ENCODE measurements at places on chromosomes 4 and X. TPM values are rescaled to one million over a fixed set of nuclear protein-coding genes. Genes with fewer than 3 reads are reported as not detected.

Gene POLN
- 1.5 TPM for total RNA-seq

Gene SNCA
- total RNA-seq = 5.6 TPM

Gene STK32B
- total RNA-seq = 2.6 TPM

Gene FAM47E
- 7.0 TPM for total RNA-seq

Gene CABS1
- 0.09 TPM for total RNA-seq

Gene ADGRG4
- not detected for total RNA-seq

Gene PABPC1L2A
- total RNA-seq = not detected

Gene GATA1
- not detected for total RNA-seq

Gene DGKK
- total RNA-seq = 0.19 TPM

Gene TRIM75
- total RNA-seq = not detected

DNA sequence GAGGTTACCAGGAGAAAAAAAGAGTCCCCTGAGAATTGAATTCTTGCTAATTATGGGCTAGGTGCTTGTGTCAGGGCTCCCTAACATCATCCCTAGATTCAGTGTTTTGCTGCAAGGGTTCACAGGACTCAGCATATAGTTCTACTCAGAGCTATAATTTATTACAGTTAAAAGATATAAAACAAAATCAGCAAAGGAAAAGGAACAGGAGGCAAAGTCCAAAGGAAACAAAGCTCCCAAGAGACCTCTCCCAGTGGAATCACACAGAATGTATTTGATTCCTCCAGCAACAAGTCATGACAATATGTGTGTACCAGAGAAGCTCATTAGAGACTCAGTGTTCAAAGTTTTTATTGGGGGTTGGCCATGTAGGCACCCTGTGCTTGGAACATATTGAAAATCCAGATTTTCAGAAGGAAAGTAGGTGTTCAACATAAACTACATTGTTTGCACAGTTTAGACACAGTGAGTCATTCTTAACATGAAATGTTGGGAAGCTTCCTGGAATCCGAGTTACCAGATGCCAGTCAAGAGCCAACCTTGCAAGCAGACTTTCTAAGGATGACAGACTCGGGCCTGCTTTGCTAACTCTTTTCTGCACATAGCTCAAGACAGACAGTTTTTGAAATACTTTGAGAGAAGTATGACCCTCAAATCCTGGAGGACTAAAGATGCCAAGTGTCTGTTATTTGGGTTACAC, 311.3 kb upstream of the EMCN start:
- no peak for DNase-seq

DNA sequence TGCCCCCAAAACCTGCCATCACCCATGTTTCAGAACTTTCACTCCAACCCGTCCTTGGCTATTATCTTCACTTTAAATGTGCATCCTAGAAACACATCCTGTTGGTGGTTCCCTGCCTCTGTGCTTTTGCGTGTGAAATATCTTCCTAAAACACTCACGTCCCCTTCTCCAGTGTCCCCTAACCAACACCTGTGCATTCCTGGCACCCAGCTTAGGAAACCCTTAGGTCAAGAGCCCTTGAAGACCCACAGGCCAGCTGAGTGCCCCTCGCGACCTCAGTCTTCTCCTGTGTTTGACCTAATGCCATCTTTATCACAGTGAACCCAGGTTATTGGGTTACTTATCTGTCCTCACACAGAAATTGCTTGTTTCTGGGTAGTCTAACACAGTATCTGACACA, 117.6 kb downstream of the STK32B start:
- no peak for DNase-seq

GRCh38 chr4:48827622-48828021, 3.3 kb upstream of the OCIAD1 start:
- DNase-seq = no peak

DNA sequence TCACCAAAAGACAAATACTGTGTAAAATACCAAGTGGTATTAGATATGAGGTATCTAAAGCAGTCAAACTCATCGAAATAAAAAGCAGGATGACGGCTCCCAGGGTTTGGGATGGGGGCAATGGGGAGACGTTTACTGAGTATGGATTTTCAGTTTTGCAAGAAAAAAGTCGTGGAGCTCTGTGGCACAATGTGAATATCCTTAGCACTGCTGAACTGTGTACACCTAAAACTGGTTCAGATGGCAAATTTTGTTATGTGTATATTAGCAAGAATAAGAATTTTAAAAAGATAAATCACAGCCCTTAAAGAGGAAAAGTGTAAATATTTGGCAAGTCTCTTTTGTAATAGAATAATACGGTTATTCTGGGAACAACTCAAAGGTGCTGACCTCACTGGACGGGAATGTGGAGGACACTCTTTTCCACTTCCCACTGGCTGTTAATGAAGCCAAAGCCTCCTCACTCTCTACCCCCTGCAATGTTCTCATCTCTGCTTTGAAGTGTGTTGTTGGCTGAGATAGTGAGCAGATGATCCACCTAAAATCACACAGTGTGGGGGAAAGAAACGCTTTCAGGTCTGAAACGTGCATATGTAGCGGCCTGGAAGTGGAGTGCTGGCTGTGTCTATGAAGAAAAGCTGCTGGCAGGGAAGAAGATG, 49.2 kb downstream of the SEL1L3 start:
- DNase-seq = peak; percentile 38

GRCh38 chr4:39518484-39518883, 8.8 kb downstream of the UGDH start:
- DNase-seq = no peak

DNA sequence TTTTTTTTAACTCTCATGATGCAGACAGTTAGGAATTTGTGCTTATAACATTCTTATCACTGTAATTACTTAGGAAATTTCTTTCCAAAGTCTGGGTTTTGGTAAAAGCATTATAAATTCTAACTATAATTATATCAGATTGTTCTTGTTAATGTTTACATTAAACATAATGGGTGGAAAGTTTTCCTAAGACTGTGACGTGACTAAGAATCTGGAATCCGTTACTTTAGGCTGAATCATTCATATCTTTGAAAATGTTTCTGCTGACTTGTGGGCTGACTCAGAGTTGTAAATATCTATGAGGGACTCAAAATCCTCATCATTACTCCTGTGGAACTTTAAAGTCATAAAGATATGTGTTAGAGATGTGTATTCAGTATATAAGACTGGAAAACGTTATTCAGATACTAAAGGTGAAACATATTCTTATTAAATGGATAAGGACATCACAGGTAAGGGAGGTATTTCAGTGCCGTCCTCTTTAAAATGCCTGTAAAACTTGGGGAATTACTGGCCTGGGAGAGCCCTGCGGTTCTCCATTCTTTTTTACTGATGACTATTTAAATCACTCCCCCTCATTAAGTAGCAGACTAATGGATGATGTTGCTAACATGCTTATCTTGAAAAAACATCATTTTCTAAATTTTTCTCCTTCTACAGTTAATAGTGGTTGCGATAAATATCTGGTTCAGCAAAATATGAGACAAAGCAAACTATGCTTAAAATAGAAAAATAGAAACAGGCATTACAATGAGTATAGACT, 159.0 kb downstream of the DCLK2 start:
- DNase-seq = no peak

DNA sequence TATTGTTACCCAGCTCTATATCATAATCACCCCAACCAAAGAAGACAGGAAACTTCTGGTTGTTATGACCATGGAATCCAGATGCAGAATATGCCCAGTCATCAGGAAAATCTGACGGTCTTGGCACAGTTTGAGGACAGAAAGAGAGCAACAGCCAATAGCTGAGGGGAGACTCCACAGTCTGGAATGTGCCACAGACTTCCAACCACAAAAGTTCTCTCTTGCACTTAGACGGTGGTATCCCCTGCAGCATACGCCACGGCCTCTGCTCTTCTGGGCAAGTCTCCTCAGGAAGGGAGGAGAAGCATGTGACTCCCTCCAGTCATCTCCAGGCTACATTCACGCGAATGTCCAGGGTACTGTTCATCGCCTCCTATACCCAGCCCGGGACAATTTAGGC, 18.4 kb downstream of the ZNF827 start:
- no peak for DNase-seq

DNA sequence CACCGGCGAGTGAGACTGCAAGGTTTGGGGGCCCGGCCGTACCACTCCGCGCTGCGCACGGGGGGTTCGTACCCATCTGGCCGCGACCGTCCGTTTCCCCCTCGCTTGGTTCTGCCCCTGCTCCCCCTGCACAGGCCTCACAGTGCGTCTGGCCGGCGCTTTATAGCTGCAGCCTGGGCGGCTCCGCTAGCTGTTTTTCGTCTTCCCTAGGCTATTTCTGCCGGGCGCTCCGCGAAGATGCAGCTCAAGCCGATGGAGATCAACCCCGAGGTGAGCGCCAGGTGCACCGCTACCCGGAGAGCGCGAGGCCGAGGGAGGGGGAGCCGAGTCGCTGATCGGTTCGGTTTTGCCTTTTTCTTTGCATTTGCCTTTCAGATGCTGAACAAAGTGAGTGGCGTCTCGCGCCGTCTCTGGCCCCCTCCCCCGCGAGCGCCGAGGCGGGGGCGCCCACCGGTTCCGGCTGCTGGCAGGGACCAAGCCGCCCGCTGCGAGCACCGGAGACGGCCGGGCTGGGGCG, at the start of gene UCHL1:
Gene UCHL1, plus strand, starts transcription at position 189 of the 517 bp plus-strand sequence. Its CDS starts 49 bp downstream, at position 238.
- DNase-seq = peak; percentile 97

- no peak for DNase-seq
Measured at GRCh38 chr4:3285558-3286334, 7.1 kb upstream of the RGS12 start.

DNA sequence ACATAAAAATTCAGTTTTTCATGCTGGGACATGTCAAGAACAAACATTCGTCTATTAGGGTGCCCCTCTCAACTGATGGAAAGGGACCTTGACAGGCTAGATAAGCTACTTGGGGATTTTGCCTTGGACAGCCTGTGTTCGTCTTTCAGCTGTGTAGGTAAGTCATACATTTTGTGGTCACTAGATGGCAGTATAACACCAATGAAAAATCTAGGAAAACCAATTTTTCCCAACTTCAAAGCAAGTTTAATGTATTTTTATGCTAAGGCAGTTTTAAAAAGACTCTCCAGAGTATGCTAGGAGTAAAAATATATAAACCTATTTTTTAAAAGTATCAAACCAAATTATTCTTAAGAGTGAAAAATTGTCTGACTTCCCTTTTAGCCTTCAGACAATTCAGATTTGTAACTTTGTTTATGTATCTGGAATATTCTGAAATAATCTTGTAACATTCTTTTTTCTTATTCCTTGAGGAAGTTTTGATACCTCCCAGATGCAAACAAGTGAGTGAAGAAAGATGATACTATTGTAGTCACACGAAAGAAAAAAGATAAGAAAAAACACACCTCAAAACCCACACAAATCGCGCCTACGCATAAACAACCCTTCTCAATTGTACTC, 158.3 kb downstream of the CPE start:
- DNase-seq = peak; percentile 73

DNA sequence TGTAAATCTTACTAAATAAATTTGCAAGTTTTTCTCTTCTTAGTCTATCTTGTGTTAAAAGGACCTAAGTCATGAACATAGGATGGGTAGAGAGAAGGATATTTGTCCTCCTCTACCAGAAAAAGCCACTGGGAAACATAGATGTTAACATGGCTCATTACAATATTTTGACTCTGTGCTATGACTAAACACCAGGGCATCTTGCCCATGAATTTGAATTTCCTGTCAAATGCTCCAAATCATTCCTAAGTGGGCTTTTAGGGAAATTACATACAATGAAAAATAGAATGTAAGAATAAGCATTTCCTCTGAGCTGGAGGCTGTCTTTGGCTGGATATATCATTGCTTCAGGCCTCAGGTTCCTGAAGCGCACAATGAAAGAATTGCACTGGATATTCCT, 39.1 kb downstream of the ANOS1 start:
- DNase-seq = no peak

DNA sequence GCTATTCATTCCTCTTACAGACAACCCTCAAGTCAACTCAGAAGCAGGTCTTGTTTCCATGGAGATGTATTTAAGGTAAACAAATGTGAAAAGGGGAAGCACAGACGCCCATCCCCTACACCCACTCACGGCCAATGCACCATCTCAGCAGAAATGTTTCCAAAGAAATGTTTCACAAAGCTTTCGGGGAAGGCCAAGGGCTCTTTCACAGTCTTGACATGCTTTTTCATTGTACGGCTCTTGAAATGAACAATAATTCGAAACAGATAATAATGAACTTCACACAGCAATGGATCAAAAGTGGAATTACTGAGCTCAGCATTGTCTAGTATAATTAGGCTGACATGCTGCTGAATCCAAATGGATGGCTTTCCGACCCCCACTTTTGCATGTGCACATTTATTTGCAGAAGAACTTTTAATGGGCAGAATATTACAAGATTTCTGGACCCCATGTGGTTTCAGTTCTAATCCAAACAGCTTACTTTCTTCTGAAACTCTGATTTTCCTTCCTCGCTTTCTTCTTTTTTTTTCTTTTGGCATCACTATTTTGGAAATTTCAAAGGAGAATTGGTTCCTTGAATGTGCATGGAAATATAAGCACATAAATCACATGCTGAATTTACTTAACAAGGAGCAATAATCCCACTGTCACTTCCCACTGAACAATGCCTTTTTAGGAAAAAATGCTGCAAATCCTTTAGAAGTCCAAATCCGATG, 160.9 kb downstream of the SMIM20 start:
- no peak for DNase-seq

GRCh38 chrX:149629730-149630387, 1.7 kb downstream of the TMEM185A start:
- no peak for DNase-seq

DNA sequence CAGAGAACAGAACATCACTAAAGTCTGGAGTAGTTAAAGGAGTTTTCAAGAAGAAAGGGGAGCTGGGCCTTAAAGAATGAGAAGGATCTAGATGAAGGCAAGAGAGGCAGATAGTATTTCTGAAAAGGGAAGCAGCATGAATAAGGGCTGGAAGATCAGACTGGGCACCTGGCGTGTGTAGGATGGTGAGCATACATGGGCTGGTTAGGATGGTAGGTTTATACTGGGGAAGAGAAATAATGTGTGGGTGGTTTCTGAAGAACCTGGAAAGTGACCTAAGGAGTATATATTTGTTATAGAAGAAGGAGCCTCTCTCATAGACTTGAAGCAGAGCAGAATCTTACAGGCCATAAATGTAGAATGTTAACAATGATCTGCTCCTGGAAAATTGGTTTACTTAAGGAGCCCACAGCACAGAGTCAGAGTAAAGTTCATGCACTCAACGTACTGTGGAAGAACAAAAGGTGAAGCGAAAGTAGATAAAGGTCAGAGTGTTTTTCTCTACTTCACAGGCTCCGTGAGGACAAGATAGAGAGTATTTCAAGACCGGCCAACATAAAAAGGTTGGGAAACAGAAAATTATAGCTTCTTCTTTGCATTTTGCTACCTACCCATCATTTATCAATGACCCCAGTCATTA, 35.8 kb downstream of the MBNL3 start:
- DNase-seq = no peak

DNA sequence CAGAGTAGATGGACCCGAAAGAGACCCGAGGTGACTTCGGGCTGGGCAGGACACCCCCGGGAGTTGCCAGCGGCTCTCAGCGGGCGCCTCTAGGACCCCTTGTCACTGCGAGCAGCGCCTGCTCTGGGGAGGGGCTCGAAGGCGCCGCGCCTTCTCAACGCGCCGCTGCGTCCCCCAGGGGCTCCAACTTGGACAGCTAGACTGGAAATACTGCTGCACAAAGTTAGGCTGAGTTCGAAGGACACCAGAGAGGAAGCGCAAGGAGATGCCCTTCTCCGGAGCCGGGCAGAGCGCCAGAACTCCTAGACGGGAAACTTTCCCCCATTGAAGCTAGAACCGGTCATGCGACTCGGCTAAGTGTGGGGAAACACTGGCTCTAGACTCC, 493 bp upstream of the KCNIP4 start:
- peak; percentile 46 for DNase-seq
